Activated naive CD4-positive, alpha-beta T cell treated with anti-CD3 and anti-CD28 coated beads, Interleukin-2, amount 50 U/mL, for 72 hours (primary cell): ENCODE measurements at places on chromosomes 4 and X.

DNA sequence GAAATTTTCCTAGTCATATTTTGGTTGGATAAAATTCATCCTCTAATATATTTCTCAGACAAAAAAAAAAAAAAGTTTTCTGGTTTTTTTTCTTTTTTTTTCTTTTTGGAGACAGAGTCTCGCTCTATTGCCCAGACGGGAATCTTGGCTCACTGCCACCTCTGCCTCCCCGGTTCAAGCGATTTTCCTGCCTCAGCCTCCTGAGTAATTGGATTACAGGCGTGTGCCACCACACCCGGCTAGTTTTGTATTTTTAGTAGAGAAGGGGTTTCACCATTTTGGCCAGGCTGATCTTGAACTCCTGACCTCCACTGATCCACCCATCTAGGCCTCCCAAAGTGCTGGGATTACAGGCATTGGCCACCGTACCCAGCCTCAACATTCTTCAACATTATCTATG, 432.7 kb upstream of the PABPC4L start:
- DNase-seq, result no peak

- DNase-seq, result no peak
Observed at GRCh38 chrX:72101597-72102037, 30.1 kb downstream of the RTL5 start.

GRCh38 chr4:177107288-177107921, 202.3 kb upstream of the NEIL3 start:
- no peak for DNase-seq

GRCh38 chrX:1011691-1012283, 200.7 kb downstream of the CRLF2 start:
- DNase-seq, result no peak

DNA sequence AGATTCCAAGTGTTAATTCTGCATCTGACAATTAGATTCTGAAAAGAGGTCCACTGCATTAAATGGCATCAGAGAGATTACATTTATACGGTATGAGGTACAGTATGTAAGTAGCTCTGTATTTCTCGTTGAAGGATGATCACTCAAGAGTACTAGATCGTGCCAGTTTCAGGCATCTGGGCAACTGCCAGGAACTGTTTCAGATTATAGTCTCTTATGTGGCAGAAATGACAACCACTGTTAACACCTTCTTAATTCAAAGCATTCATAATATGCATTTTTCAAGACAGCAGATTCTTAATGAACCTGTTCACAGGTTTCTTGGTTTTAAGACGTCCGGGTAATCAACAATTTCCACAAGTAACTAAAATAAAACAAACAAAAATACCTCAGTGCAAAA, 1.6 kb downstream of the ANKRD50 start:
- DNase-seq, result no peak

DNA sequence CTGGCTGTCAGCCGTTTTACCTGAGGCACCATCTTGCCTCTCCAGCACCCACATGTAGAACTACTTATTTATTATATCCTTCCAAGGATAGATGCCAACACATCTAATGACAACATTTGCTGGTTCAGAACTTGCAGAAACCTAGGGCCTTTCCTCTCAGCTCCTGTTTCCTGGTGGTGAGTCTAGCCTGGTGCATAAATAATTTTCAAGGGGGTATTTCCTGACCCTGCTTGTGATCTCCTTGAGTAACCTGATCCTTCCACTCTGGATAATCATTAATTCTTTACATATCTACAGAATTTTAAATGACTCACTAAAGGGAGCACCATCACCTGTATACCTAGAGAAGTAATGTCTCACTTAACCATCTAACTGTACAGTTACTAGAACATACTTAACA, 153.4 kb downstream of the PPARGC1A start:
- no peak for DNase-seq

- no peak for DNase-seq
Observed at GRCh38 chrX:31443654-31444053, 371.8 kb upstream of the FTHL17 start.

- no peak for DNase-seq
Observed at GRCh38 chr4:164800786-164801185, 46.9 kb downstream of the SMIM31 start.

- DNase-seq, result no peak
Observed at GRCh38 chr4:26235500-26235899, 85.3 kb upstream of the RBPJ start.

GRCh38 chr4:171035909-171036308, 777.3 kb upstream of the GALNTL6 start:
- DNase-seq, result no peak

DNA sequence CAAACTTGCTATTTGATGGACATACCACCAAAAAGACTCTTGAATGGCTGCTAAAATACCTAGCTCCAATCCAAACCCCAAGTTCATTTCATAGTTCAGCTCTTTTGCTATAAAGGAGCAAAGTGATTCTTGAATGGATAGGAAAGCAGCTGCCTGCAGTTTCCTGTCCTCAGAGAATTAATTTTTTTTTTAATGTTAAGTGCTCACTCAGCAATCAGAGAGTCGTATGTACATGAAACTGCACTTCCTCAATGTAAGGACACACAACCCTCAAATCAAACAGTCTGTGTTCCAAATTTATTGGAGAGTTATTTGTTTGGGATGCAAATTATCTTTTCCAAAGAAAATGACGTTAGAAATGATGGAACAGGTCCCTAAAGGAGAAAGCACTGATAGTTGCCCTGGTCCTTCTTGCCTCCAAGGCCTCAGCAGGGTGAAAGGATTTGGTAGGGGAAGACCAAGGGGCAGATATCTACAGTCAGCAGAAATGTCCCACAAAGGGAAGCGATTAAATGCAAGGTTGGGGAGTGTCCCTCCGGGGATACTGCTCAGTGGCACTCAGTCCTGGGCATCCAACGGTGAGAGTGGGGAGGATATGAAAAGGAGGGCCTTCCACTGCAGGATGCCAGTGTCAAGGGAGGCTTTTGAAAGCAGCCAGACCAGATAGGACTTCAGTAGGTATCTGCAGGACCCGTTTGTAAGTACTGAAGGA, 67.2 kb upstream of the RASGEF1B start:
- no peak for DNase-seq

GRCh38 chrX:102846544-102847236, 90.4 kb upstream of the RAB40AL start:
- DNase-seq, result no peak

DNA sequence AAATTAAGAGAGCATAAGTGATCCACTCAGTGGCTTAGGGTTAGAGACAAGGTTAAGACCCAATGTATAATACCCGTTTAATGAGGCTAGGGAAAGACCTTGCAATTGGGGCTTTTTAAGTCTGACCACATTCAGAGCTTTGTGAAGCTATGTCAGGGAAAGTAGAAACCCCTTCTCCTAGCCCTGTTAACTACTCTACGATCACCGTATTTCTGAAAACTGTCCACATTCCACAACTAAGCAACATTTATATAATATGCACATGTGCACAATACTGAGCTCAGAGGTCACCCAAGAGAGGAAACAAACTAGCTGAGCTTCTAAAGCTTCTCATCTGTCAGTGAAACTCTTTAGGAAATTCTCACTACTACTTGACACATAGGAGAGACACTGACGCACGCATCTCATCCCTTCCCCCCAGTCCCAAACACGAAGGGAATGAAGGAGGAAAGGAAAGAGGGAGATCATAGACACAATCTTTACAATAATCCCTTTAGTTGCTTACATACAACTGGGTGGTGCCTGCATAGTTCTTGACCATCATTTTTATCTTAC, 56.2 kb downstream of the METTL14 start:
- DNase-seq, result no peak

DNA sequence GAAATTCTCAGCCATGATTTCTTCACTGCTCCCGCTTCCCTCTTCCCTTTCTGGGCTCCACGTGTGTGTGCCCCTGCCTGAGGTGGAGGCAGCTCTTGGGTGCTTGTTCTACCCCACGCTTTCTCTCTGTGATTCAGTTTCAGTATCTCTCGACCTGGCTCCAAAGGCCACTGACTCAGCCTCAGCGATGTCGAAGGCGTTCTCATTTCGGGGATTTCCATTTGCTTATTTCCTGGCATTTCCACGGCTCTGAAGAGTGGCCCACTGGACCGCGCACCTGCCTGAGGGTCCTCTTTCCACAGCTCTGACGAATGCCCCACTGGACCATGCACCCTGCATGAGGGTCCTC, 52.4 kb downstream of the GAK start:
- peak; percentile 62 for DNase-seq

- DNase-seq, result no peak
Observed at GRCh38 chr4:7189066-7189465, 3.3 kb upstream of the SORCS2 start.

DNA sequence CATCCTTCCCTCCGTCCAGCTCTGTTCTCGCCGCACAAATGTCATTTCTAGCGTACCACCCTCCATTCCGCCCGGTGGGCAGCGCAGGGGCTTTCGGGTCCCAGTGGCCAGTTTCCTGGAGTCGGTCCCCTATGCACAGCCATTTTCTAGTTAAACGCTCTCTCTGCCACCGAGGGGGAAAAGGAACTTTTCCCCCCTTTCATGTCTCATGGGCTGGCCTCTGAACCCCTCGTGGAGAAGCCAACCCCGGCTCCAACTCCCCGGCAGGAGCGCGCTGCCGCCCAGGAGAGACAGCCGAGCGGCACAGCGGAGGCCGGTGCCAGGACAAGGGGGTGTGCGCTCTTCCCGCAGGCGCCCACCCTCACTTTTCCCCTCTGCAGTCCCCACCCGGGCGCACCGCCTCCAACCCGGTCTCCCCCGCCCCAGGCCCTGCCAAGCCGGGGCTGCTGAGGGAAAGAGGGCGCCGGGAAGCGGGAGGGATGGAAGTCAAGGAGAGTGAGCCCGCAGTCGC, 662 bp downstream of the APBB2 start:
- DNase-seq, result no peak

- DNase-seq, result no peak
Observed at GRCh38 chrX:125713633-125714032, 394.0 kb downstream of the TEX13C start.

DNA sequence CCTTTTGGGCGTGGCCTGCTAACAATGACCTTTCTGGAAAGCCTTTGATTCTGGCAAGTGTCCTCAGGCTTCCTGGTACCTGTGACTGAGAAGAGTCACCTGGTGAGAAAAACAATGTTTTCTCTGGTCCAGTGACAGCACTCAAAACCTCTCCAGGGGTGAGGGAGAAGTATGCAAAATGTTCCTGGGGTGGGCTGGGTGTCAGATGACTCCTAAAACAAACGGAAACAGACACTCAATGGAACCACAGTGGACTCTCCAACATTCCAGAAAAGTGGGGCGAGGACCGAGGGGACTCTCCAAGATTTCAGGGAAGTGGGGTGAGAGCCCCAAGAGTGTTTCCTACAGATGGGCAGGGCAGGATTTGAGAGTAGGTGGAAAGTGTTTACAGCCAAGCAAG, 69.5 kb downstream of the ANAPC4 start:
- DNase-seq, result no peak

GRCh38 chr4:142824368-142824767, 21.7 kb downstream of the INPP4B start:
- no peak for DNase-seq

DNA sequence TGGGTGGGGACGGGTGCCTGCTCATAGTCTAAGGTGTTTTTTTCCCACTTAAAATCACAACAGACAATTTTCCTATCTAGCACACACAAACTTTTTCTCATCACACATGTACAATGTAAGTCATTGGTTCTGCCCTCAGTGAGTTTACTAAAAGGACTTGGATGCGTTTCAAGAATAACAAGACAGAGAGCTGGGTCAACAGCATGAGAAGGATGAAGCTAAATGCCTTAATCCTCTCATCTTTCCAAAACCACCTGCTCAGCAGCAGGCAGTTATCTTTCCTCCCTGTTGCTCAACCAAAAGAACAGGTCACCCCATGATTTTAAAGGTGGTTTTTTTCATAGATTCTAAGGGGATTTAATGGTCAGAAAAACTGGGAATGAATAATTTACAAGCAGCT, 40.1 kb downstream of the OFD1 start:
- DNase-seq, result no peak

- DNase-seq, result no peak
Observed at GRCh38 chr4:86993909-86994681, 59.3 kb downstream of the AFF1 start.

- no peak for DNase-seq
Observed at GRCh38 chr4:182083671-182084410, 159.4 kb upstream of the TENM3 start.

DNA sequence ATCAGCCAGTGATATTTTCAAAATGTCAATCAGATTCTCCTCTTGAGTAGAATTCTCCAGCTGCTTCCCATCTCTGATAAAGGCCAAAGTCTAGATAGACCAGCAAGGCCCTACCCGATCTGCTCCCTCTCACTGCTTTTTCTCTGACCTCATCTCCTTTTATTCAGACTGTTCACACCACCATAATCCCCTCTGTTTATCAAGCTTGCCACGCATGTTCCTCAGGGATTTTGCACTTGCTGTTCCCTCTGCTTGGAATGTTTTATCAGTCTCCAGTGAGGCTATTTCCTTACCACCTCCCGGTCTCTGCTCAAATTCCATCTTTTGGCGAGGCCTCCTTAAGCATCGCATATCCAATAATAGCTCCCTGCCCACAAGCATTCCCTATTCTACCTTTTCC, 20.1 kb downstream of the NOCT start:
- DNase-seq, result no peak

GRCh38 chrX:10033375-10034007, 66.3 kb downstream of the CLDN34 start:
- DNase-seq, result no peak

GRCh38 chr4:168384437-168385141, 66.0 kb upstream of the DDX60 start:
- DNase-seq, result no peak

DNA sequence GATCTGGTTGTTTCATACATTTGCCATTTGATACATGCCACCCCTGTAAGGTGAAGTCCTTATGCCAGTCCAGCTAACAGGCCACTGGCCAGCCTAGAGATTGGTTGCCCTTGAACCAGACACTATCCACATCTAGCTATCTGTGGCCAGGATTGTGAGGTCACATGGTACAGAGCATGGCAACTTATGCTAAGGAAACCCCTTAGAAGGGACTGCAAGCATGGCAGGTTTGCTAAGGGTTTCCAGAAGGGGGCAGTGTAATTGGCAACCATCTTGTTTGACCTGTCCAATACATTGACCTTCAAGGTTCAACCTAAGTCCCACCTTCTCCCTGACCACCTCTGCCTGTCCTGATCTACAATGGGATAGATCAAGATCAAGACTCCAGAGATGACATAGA, 47.5 kb downstream of the SMC1A start:
- no peak for DNase-seq

DNA sequence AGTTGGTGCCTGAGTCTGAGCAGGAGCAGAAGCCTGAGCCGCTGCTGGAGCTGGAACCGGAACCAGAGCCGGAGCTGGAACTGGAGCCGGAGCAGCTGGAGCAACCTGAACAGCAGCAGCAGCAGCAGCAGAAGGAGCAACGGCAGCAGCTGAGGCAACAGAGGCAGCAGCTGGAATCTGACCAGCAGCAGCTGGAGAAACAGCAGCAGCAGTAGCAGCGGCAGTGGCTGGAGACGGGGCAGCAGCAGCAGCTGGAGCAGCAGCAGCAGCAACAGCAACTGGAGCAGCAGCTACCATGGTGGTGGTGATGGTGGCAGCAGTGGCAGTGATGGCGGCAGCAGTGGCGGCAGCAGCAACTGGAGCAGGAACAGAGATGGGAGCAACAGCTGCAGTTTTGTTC, 61.5 kb downstream of the AMOT start:
- DNase-seq, result no peak
